M059J (cell line): ENCODE measurements at places on chromosomes 12 and 14. TPM values are rescaled to one million over a fixed set of nuclear protein-coding genes. Genes with fewer than 3 reads are reported as not detected.

SIX4 gene
- 17.9 and 23.8 TPM in 2 replicates for total RNA-seq

SERPINA9 gene
- not detected in 2 replicates for total RNA-seq

SRRM4 gene
- not detected in 2 replicates for total RNA-seq

LRP1-AS gene
- total RNA-seq = not detected in 2 replicates

FAM222A gene
- 0.89 and 2.1 TPM in 2 replicates for total RNA-seq

BCL2L14 gene
- total RNA-seq = 0.05 and 6.7 TPM in 2 replicates

RNU4-1 gene
- total RNA-seq = under 0.01 TPM in 1 of 2 replicates, not detected in the other

GLIPR1L1 gene
- total RNA-seq = not detected in 2 replicates

MYH6 gene
- total RNA-seq = not detected in 2 replicates

FLVCR2 gene
- 0.22 TPM in 1 of 2 replicates, not detected in the other for total RNA-seq

TCL1A gene
- total RNA-seq = not detected in 2 replicates

SRSF5 gene
- 85.9 and 94.1 TPM in 2 replicates for total RNA-seq

CCDC196 gene
- total RNA-seq = not detected in 2 replicates

GNPTAB gene
- 13.7 and 22.3 TPM in 2 replicates for total RNA-seq

PTPRR gene
- total RNA-seq = 6.9 and 14.4 TPM in 2 replicates

ACVRL1 gene
- total RNA-seq = 0.10 and 1.2 TPM in 2 replicates

POC1B gene
- 19.4 and 21.7 TPM in 2 replicates for total RNA-seq

RNF34 gene
- 57.1 and 64.0 TPM in 2 replicates for total RNA-seq

RNFT2 gene
- 2.1 and 5.7 TPM in 2 replicates for total RNA-seq

TOMM20L gene
- total RNA-seq = not detected in 2 replicates

FOS gene
- 24.0 and 31.6 TPM in 2 replicates for total RNA-seq

CIROP gene
- not detected in 2 replicates for total RNA-seq

ETV6 gene
- total RNA-seq = 4.7 and 11.5 TPM in 2 replicates

ADCY4 gene
- not detected in 2 replicates for total RNA-seq

NPAS3 gene
- total RNA-seq = 1.2 and 2.7 TPM in 2 replicates

PRB2 gene
- not detected in 2 replicates for total RNA-seq

TMTC2 gene
- 0.05 and 0.57 TPM in 2 replicates for total RNA-seq

UNC119B gene
- 4.8 and 11.1 TPM in 2 replicates for total RNA-seq

SLC41A2 gene
- 19.0 and 21.3 TPM in 2 replicates for total RNA-seq

HSPB8 gene
- total RNA-seq = 16.3 and 18.4 TPM in 2 replicates

CD9 gene
- 72.4 and 86.2 TPM in 2 replicates for total RNA-seq

MUCL1 gene
- total RNA-seq = not detected in 2 replicates

KLHL33 gene
- not detected in 2 replicates for total RNA-seq
